Type B pancreatic cell (in vitro differentiated cells): ENCODE measurements at places on chromosomes 12 and 14.
A peak's percentile ranks its signal among the peaks of the same experiment; 100 is the strongest.

- no peak for DNase-seq
Measured at GRCh38 chr12:108711489-108712164, 19.7 kb downstream of the CORO1C start.

DNA sequence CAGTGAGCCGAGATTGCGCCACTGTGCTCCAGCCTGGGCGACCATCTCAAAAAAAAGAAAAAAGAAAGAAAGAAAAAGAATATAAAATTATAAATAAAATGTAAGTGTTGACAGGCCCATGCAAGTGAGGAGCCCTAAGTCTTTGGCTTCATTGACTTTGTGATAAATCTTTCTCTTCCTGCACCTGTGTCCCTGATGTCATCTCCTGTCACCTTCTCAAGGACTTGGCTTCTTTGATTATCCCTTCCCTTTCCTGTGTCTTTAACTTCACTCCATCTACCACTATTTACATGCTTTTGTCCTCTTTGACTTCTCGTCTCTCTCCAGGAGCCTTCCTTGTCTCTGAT lies 33.6 kb upstream of the WNK1 start:
- DNase-seq = no peak

GRCh38 chr14:105357626-105358025 lies 40.7 kb upstream of the TEX22 start:
- DNase-seq = no peak

DNA sequence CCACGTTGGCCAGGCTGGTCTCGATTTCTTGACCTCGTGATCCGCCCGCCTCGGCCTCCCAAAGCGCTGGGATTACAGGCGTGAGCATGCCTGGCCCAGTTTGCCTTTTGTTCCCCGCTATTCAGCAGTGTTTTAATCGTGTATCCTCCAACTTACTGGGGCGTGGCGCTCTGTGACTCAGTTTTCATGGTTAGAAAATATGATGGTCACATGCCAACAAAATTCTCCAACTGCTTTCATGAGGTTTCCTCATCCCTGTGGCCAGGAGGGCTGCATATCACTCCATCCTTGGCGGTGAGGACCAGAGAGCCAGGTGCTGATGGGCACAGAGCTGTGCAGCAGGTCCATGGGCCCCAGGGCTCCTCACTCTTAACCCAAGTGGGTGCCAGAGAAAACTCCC lies 33.0 kb upstream of the PRMT8 start:
- DNase-seq = no peak

DNA sequence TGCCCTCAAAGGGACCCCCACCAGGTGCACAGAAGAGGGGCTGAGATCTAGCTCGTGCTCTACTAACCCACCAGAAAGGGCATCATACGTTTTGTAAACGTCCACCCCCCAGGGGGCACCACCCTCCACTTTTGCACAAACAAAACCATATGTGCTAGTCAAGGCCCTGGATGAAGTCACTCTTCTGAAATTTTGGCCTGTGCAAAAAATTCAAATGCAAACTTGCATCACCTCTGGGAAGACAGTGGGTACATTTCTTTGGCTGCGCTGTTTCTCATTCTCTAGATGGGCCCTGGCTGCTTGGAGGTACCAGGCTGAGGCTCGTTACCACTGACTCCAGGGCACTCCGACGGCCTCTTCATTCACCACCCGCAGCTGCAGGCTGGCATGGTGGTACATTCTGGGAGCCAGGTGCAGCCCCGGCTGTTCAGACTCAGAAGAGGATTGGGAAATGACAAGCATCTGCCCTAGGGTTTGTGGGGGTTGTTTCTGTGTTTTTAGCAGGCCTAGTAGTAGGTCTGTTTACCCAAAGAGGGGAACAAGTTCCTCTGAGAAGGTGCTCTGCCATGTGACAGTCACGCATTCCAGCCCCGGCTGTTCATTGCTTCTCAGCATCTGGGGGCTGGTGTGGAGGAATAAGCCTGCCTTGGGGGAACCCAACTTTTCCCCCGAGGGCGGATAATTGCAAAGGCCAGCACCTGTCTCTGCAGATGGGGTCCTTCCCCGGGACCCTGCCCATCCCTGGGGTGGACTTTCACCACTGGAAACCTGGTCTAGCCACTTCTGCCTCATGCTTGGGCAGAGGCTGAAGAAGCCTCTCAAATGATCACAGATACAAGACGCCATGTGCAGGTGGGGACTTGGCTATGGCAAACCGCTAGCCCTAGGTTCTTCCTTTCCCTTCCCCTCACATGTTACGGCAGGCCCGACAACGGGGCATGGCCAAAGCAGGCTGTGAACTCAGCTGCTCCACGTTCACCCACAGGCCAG lies 147.6 kb downstream of the DPF3 start:
- DNase-seq = peak; percentile 63
